ENCODE measurements at places on chromosomes 3 and 15. TPM values are rescaled to one million over a fixed set of nuclear protein-coding genes. Genes with fewer than 3 reads are reported as not detected.

UNC13C gene
- not detected for total RNA-seq

BMF gene
- total RNA-seq, result 16.8 TPM

UROC1 gene
- total RNA-seq, result not detected

DNA sequence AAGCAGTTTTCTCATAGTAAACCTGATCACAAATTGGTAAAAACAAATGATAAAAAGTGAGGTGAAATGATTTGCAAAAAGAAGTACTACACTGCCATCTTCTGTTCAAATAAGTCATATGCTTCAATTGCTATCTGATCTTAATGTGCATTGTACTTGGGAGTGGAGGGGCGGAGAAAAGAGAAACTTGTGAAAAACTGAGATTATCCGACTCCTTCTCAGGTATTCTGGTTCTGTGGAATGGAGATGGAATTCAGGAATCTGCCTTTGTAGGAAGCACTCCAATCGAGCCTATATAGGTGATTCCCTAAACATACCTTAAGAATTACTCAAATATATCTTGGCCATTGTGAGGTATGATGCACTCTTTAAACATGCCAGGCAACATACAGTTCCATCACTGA is 180.6 kb downstream of the CHL1 start:
- DNase-seq, result no peak

GRCh38 chr3:98531622-98532274 is at the start of gene GPR15:
GPR15 (plus strand) TSS chr3:98531978; CDS start chr3:98532034, 56 bp downstream.
- no peak for DNase-seq

DNA sequence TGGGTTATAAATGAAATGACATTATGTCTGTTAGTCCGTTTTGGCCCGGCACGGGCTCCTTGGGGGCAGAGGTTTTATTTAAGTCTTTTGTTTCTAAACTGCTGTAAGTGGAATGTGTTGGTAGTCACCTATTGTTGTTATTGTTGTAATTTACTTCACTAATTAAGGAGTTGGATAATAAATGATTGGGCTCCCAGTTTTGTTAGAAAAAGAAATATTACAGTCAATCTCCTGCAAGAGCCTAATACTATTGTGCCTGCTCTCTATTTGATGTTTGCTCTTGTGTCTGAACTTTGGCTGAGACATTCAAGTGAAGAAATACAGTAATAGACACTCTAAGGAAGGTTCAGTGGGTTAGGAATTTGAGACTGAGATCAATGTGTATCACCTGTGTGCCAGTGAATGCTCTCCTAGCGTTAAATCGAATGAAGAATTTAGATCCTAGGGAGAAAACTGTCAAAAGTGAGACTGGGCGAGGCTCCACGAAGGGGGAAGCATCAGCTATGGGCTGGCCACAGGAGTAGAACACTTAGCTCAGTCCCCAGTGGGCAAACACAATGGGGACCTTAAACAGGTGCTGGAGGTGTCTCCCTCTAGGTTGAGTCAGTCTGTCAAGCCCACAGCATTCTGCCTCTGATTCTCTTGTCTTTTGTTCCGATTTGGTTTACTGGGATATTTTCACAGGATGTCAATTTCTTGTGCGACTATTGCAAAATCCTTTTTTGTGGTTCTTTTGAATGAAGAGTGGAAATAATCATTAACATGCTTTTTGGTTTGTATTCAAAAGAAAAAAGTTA is 1.2 kb downstream of the ROBO2 start:
- no peak for DNase-seq

DNA sequence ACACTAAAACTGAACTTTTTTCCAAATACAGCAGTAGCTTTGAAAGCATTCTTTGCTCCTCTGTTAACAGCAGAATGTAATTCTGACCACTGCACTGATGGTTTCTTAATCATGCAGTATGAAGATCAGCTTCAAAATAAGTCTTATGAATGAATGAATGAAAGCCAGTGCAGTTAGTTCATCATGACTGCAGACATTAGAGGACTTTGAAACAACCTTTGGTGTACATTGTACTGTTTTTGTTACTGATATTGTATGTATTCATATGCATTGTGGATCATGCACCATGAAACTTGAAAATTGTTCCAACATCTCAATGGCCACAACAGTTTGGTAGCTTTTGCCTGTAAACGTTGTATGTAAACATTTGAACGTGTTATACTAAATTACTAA is 1.3 kb upstream of the TNIK start:
- no peak for DNase-seq

- DNase-seq, result no peak
Measured at GRCh38 chr3:72789786-72790185, 58.5 kb downstream of the SHQ1 start.

- DNase-seq, result no peak
Measured at GRCh38 chr3:30553641-30554316, 52.6 kb upstream of the TGFBR2 start.

- no peak for DNase-seq
Measured at GRCh38 chr3:42504334-42505127, 2.1 kb downstream of the VIPR1 start.

DNA sequence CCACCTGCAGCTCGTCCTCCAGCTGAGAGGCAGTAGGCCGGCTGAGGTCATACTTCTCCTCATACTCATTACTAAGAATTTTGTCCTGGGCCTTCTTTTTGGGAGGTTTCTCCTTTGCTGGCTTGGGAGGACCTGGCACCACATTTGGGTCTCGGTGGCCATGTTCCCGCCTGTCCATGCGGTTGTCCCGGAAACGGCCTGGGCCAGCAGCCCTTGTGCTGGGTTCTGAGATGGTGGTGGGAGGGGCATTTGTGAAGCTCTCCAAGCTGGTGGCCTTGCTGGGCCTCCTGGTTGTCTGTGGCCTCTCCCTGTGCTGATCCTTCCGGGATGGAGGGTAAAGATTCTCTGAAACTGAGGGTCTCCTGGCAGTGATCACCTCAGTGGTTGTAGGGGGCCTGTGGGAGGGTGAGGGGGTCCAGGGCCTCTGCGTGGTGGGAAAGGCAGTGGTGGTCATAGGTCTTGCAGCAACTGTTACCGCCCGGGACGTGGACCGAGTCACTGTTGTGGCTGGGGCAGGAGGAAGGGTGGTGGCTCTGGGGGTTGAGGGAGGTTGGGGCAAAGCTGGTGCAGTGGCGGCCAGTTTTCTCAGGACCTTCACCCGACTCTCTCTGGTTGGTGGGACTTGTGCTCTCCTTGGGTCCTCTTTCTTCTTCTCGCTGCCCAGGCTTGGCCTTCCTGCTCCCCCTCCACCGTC is 2.5 kb downstream of the CCDC80 start:
- no peak for DNase-seq

DNA sequence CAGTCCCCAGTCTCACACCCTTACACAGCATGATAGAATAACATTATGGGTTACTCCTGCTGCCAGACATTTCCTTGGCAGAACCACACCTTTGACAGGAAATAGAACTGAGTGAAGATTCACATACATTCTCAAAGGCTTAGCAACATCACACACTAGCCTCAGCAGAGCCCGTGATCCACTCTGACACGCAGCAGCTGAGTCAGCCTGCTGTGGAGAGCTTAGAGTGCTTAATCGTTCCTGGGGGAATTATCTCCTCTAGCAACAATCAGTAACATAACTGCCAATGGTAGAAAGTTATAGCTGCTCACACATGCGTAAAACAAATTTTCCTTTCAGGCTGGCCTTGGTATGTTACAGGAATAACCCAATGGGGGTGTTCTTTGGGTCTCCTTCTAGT is 382.1 kb downstream of the GAP43 start:
- no peak for DNase-seq

KNG1 gene
- not detected for total RNA-seq

GRCh38 chr3:57927916-57928315 is 80.3 kb upstream of the FLNB start:
- DNase-seq, result no peak

DNA sequence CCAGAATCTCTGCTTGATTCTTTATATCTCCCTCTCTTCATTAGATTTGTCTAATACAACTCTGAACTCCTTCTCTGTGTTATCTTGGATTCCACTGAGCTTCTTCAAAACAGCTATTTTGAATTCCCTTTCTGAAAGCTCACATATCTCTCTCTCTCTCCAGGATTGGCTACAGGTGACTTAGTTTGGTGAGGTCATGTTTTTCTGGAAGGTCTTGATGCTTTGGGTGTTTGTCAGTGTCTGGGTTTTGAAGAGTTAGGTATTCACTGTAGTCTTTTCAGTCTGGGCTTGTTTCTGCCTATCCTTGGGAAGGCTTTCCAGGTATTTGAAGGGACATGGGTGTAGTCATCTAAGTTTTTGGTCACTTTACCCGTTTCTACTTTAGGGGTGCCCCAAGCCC is 781.8 kb downstream of the FHIT start:
- DNase-seq, result no peak

GRCh38 chr3:112699436-112699978 is 58.6 kb upstream of the CCDC80 start:
- no peak for DNase-seq

- DNase-seq, result no peak
Measured at GRCh38 chr3:114364806-114365654, 71.2 kb downstream of the TIGIT start.

DNA sequence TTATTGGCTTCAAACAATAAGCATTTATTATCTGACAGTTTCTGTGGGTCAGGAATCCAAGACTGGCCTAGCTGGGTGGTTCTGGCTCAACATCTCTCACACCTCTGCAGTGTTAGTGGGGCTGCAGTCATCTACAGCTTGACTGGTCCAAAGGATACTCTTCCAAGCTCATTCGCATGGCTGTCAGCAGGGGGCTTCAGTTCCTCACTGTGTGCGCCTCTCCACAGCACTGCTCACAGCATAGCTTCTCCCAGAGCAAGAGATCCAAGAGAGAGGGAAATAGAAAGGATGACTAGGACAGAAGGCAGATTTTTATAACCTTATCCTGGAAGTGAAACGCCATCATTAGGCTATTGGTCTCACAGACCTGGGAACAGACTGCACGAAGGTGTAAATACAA is 64.2 kb downstream of the MAGI1 start:
- no peak for DNase-seq

TMEM266 gene
- total RNA-seq, result 0.11 TPM

- no peak for DNase-seq
Measured at GRCh38 chr3:88863196-88863595, 244.2 kb upstream of the EPHA3 start.

APOD gene
- total RNA-seq, result 0.20 TPM

DNA sequence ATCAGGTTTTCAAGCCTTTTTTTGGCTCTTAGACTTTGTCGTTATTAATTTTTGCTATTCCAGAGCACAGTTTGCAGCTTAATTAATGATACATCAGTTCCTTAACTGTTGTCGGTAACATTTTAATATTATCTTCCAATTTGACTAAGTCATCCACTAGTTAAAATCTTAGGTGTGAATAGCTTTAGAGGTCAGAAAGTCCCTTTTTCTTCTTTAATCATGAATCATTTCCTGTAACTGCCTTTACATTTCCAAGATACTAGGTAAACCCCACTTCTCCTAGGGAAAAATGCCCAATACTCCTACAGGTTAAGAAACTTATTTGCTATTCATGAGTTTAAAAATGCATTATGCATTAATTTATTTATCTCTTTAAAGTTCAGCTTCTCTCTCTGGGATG is 260.9 kb upstream of the CFAP20DC start:
- no peak for DNase-seq

DNA sequence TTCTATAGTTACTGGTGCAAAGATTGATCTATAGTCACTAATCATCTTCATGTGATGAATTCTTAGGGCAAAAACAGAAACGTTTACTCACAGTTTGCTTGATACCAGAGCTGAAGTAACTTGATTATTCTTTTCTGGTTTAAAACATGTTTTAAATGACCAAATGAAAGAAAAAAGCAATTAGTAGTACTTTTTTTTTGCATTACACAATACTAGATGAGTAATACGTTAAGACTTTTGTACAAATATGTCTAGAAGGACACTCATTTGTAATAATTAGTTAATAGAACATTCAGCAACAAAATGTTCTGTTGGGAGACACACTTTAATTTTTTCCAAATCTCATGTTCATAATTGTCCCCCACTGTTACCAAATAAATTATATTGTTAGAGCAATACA is 523.2 kb downstream of the SOX2 start:
- no peak for DNase-seq

- peak; percentile 64 for DNase-seq
Measured at GRCh38 chr3:13654330-13655060, 105.6 kb downstream of the FBLN2 start.

DNA sequence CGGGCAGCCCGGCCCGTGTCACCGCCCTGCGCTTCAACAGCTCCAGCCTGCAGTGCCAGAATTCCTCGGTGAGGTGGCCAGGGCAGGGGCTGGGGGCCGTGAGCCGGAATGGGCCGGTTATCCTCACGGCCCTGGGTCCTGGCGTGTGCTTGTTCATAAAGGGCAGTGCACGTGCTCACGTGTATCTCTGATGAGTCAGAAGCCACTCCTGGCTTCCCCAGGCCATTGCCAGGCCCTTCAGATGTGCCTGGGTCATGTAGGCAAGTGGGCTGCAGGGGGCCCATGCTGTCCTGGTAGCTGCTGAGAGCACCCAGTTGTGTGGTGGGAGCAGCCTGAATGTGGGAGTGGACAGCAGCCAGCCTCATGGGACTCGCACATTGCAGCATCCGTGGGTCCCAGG is 29.2 kb downstream of the PLXNA1 start:
- no peak for DNase-seq

DNA sequence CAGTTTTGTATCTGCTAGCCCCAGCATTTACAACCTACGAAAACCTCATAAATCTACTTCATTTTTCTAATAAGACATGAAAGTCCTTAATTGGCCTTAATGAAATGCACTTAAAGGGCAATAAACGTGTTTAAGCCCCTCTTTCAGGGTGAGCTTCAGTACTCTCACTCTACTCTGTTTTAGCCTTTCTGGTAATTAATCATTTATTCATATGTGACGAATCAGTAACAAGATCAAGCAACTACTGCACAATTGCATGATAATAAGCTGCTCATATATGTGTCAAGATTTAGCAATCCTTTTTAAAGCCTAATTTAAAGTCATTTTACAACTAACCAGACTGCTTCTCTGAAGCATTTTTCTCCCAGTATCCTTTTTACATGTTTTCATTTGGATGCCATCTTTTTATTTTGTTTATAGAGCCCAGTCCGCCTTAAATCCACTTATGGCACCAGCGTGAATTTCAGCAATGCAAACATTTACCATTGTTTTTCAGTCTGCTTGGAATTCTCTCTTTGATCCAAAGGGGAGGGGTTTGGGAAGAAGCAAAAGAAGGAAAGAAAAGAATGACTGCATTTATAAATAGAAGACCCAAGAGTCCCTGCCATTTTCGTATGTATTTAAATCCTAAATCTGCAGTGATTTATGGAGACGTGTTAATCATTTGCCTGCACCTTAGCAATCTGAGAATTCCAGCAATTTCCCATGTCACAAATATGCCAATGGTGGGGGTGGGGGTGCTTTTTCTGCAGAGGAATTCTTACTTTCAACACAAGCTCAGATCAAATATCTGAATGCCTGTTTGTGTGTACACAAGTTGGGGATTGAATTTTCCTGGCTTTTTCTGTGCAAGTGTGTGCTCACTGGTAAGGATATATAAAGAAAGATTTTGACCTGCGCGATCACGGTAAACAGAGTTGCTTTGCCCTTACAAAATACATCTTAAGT is 230.8 kb upstream of the TBC1D5 start:
- DNase-seq, result no peak

GRCh38 chr3:171058058-171058457 is 31.5 kb upstream of the SLC2A2 start:
- no peak for DNase-seq

C3orf85 gene
- not detected for total RNA-seq

C2CD4B gene
- total RNA-seq, result not detected

PARP6 gene
- 59.4 TPM for total RNA-seq

MYRIP gene
- total RNA-seq, result not detected

GRCh38 chr15:50556642-50557371 is 10.3 kb upstream of the USP50 start:
- DNase-seq, result no peak

CIDEC gene
- total RNA-seq, result not detected

GRCh38 chr15:63156086-63156710 is 1.1 kb downstream of the RPS27L start:
- DNase-seq, result no peak

Measured in CD8-positive, alpha-beta memory T cell (primary cell).